ENCODE measurements at places on chromosomes 1 and 21.
A peak's percentile ranks its signal among the peaks of the same experiment; 100 is the strongest.

DNA sequence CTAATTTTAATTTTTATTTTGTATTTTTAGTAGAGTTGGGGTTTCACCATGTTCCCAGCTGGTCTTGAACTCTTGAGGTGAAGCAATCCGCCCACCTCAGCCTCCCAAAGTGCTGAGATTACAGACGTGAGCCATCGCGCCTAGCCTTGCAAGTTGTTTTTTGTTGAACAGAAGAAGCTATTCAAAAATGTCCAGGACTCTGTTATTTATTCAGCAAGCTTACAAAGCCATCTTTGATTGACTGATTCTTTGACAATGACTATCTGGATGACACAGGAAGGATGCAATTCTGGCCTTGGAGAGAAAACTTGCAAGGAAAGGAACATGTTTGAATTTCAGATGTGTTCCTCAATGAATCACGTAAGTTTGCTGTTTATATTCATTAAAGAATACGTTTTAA lies 63.5 kb downstream of the MAP3K7CL start:
- no peak for DNase-seq

GRCh38 chr21:32094804-32095203 lies 184.0 kb downstream of the MIS18A start:
- peak; percentile 9 for DNase-seq

- no peak for DNase-seq
Observed at GRCh38 chr1:202553560-202554038, 156.7 kb downstream of the SYT2 start.

DNA sequence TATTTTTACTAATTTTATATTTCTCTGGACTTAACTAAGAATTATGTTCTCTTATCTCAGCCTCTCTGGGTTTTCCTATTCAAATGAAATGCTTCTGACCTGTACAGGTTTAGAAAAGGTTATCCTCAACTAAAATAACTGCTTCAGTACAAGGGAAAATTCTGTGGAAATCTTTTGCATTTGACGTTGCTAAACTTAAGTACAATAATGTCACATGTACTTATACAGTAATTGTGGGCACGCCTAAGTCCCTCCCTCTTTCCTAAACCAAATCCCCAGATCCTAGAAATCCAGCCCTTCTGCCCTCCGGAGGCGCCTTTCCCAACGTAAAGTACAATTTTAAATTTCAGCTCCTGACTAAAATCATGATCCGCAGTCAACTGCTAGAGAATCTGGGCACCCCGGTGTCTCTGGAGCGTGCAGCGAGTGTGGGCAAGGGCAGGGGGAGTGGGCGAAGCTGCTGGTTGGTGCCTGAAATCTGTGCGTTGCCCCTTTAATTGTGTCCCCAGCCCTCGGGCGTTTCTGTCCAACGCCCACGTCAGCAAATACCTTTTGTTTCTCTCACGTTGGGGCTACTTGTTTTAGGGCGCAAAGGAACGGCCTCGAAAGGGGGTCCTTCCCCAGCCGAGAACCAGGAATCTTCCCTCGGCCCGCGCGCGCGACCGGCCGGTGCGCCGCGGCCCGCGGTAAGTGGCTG lies at the start of gene ZBTB8A:
Gene ZBTB8A, plus strand, starts transcription at position 541 of the 697 bp plus-strand sequence. CDS start 53,505 bp downstream, outside the sequence.
- no peak for DNase-seq

DNA sequence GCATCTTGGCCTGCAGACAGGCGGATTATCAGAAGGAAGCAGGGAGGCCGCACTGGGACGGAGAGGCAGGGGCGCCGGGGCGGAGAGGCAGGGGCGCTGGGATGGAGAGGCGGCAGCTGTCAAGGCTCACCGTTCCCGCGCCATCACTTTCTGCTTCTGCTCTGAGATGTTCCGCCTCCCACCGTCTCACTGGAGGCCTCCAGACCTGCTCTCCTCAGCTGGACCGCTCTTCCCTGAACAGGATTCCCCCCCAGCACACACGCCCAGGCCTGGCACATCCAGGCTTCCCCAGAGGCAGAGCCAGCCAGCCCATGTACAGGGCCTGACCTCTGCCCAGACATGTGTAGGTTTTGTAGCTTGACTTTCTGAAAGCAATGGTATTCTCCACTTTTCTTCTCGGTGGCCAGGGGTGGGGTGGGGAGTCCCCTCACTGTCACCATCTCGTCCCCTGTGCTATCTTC lies 84.1 kb downstream of the RIPK4 start:
- no peak for DNase-seq

DNA sequence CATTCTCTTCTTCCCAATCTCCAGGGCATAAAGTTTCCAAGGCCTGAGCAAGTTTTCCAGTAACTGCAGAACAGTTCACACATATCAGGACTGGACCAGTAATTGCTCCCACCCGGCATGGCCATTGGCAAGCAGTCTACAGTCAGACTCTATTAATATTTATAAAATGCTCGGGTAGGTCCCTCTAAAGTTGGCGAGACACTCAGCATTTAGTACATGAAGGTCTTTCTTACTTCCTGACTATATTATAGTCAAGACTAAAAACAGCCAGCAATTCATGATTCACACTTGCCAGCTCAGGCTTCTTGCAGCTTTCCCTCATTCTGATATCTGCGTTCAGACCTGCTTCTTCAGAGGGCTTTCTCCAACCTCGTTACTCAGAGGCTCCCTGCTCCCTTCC lies 25.4 kb downstream of the GADD45A start:
- DNase-seq, result no peak

DNA sequence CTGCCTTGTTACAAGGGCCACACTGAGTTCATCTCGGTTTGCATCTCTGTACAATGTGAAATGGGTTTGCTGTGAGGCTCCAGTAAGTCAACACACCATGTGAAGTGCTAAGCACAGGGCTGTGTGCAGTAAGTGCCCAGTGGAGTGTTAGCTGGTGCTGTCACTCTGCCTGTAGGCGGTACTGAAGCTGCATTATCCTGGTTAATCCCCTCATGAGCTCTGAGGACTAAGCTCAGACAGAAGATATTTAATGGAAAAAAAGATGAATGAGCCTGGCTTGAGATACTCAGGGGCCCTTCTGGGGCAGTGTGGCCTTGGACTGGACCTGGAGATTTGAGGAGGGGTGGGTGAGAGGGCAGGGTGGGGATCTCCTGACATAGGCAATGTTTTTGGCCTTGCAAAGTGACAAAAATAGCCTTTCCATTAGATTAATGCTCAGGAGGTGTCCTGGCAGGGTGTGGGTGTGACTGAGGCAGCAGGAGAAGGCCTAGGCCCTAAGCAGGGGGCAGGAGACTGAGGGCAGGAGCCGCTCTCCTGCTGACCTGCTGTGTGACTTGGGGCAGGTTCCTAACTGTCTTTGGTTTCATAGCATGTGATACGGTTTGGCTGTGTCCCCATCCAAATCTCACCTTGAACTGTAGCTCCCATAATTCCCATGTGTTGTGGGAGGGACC lies 570.5 kb downstream of the PTPRU start:
- no peak for DNase-seq

DNA sequence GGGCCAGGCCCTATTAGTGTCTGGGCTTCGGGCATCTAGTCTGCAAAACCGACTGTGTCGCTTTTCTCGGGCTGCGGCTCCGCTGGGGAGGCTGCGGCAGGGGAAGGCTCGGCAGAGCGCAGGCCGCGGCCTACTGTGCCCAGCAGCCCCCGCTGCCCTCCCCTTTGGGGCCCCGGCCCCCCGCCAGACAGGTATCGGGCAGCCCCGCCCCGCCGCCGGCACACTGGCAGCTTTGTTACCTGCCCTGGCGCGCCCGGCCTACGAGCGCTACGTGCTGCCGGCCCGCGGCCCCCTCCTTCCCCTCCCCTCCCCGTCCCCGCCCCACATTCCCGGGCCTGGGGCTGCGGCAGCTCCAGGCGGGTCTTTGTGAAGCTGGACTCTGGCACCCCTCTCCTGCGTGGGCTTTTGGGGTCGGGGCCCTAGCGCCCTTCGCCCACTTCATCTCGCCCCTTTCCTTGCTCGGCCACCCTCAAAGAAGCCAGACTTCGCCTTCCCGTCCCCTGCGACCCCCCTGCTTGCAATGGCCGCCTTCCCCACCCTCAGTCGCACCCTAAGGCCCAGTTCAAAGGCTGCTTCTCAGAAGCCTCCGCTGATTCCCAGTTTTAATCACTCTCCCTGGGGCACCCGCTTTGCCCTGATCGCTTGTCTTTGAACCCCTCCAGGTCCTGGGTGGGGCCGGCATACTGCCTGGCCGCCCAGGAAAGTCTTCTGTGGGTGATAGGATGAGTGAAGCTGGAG lies 48.9 kb upstream of the SLC2A1 start:
- DNase-seq, result no peak

DNA sequence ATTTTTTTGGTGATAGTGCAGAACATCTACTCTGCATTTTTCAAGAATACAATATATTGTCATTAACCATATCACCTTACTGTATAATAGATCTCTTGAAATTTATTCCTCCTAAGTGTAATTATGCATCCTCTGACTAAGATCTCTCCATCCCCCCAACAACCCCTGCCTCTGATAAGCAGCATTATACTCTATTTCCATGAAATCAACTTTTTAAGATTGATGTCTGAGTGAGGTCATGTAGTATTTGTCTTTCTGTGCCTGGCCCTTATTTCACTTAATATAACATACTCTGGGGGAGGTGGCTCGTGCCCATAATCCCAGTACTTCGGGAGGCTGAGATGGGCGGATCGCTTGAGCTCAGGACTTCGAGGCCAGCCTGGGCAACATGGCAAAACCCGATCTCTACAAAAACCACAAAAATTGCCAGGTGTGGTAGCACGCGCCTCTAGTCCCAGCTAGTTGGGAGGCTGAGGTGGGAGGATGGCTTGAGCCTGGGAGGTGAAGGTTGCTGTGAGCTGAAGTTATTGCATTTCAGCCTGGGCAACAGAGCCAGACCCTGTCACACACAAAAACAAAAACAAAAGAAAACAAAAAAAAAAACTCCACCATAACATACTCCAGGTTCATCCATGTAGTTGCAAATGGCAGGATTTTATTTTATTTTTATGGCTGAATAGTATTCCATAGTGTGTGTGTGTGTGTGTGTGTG lies 5.7 kb downstream of the ACOT11 start:
- no peak for DNase-seq

- no peak for DNase-seq
Observed at GRCh38 chr1:100481303-100481702, 56.6 kb upstream of the GPR88 start.

DNA sequence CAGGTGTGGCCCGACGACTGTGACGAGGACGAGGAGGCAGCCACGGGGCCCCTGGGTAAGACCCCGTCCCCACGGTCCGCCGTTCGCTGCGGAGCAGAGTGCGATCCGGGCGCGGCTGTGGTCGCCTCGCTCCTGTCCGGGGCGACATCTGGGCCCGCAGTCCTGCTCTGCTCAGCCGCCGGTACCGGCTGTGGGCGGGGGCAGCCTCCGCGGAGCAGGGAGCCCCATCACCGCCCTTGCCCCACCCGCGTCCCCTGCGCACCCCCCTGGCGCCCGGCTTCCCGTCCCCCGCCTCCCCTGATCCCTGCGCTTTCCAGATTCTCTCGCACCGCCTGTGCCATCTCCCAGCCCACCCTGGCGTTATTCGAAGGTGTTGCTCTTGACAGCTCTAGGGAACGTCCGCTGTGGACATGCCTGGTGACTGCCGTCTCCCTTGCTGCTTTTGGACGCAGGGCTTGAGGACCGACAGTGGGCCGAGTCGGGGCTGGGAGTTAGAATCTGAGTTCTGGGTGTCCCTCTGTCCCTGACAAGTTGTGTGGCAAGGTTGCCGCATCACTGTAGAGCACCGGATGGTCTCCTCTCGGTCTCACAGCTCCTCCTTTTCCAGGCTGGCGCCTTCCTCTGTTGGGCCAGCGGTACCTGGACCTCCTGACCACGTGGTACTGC lies 596 bp downstream of the TOR3A start:
- no peak for DNase-seq

GRCh38 chr1:89780721-89781120 lies 40.1 kb upstream of the LRRC8D start:
- DNase-seq, result no peak

GRCh38 chr1:221805121-221805520 lies 63.2 kb upstream of the DUSP10 start:
- no peak for DNase-seq

GRCh38 chr21:45499970-45500577 lies 42.2 kb downstream of the SLC19A1 start:
- DNase-seq, result no peak

GRCh38 chr1:168535536-168535935 lies 8.3 kb downstream of the XCL2 start:
- no peak for DNase-seq

GRCh38 chr1:67342076-67342890 lies 34.6 kb downstream of the IL12RB2 start:
- DNase-seq, result peak; percentile 41

DNA sequence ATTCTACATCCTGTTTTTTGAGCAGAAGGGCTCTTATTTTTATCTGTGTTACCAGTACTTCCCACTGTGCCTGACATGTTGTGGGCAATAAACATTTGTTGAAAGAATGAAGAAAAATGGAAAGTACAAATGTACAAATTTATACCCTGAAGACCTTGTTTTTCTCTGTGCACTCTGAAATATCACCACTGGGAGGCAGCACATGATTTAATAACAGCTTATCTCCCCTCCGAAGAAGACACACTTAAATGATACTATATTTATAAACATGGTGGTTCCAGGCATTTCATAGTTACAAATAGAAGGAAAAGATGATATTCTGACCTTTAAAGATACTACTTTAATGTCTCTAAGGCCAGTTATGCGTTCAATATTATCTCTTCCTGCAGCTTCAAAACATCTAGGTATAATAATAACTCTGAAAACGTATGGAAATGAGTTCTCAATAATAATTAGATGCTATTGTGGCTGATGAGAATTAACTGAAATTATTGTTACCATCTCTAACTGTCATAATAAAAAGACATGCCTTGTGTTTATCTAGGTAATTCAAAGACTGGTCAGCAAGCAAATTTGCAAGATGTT lies 12.8 kb downstream of the DYNLT5 start:
- no peak for DNase-seq

GRCh38 chr1:168894397-168894903 lies 165.4 kb upstream of the DPT start:
- no peak for DNase-seq

DNA sequence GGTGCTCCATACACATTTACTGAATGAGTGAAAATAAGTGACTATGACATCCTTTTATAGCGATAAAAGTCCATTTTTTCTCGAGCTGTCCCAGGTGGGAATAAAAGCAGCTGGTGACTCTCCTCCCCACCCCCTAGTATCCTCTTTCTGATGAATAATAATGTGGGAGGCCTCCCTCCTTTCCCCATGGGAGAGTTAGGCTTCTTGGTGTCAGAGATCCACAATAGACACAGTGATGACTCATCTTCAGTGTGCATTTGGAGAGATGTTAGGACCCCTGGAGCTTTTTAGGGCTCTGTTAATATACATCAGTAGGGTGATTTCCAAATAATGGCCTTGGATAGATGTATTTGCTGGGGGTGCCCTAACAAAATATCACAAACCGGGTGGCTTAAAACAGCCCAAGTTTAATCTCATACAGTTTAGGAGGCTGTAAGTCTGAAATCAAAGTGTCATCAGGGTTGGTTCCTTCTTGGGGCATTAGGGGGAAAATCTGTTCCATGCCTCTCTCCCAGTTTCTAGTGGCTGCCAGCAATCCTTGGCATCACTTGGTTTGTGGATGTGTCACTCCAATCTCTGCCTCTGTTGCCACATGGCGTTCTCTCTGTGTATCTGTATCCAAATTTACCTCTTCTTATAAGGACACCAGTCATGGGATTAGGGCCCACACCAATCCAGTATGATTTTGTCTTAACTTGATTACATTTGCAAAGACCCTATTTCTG lies 4.4 kb upstream of the PHC2 start:
- DNase-seq, result no peak

Measured in iPS DF 6.9 (cell line).